ENCODE measurements at places on chromosomes 1 and 21.
A peak's percentile ranks its signal among the peaks of the same experiment; 100 is the strongest.

GRCh38 chr1:106646816-106647215, 409.7 kb upstream of the PRMT6 start:
- DNase-seq: no peak

DNA sequence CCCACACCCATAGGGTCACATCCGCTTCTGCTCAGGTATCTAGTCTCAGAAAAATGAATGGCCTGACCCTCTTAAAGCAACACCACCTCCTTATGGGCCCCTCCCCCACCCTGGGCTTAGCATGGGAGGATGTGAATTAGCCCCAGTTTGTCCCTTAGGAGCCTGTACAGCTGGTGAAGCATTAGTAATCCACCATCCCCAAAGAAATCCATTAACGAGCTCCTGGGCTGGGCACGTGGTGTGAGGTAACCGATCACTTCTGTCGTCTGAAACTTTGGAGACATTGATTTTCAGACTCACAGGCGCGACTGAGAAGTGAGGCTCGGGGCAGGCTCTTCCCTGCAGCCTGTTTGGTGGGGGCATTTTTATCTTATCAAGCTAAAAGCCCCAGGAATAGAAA, 10.5 kb downstream of the RASSF5 start:
- no peak for DNase-seq

GRCh38 chr1:244445320-244446181, 6.2 kb downstream of the ADSS2 start:
- no peak for DNase-seq

GRCh38 chr21:16588433-16588860, 858.7 kb downstream of the USP25 start:
- DNase-seq: no peak

DNA sequence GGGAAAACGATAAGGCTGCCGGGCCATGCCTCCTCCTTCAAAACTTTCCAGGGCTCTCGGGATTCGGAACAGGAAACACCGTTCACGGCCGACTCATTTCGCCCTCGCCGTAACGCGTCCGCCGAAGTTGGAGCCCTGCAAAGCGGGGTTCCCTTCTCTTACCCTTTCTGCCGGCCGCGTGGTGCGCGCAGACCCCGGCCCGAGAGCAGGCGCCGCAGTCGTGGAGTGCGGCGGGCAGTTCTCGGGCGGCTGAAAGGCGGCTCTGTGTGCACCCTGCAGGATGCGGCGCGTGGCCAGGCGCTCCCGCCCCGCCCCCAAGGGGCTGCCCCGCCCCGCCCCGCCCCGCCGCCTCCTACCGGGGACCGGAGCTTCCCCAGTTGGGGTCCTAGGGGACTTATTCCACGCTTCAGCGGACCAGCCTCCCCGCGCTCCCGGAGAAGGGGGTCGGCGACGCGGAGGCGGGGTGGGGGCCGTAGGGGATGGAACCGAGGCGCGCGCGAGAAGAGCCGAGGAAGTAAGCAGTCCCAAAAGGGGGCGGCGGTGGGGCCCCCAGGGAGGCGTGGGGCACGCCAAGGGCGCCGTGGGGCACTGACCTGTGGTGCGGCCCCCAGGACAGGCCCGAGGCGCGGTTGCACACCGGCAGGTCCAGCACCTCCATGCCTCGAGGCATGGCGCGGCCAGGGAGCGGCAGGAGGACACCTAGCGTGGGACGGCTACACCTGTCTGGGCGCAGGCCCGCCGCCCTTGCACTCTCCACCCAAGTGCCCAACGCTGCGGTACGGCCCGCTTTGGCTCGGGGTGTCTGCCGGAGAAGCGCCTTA, at the start of gene MCOLN2:
Gene MCOLN2 (minus strand): TSS at position 268 of the 821 bp plus-strand sequence. CDS start 241 bp downstream, at position 27.
- peak; percentile 61 for DNase-seq

DNA sequence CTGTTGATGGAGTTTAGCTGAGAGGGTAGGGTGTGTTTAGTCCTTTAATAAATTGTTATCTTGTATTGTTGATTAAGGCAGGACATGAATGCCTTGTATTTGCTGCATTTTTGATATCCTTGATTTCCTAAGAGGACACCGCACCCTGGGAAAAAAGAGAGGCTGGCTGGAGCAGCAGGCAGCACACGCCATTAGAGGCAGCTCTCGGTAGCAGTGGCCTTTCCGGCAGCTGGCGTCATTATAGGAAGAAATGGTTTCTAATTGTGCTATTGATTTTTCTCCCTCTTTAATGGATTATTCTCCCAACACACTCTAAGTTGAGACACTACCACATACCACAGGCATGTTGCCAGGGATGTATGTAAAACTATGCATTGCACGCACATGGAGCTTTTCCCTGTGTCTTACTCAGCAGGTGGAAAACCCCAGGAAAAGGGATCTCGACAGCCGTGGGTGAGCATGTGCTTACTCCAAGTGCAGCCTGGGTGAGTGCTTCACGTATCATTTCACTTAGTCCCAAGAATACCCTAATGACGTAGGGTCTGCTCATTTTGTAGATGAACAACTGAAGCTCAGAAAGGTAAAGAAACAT, 440.4 kb upstream of the RUNX1 start:
- DNase-seq: no peak

DNA sequence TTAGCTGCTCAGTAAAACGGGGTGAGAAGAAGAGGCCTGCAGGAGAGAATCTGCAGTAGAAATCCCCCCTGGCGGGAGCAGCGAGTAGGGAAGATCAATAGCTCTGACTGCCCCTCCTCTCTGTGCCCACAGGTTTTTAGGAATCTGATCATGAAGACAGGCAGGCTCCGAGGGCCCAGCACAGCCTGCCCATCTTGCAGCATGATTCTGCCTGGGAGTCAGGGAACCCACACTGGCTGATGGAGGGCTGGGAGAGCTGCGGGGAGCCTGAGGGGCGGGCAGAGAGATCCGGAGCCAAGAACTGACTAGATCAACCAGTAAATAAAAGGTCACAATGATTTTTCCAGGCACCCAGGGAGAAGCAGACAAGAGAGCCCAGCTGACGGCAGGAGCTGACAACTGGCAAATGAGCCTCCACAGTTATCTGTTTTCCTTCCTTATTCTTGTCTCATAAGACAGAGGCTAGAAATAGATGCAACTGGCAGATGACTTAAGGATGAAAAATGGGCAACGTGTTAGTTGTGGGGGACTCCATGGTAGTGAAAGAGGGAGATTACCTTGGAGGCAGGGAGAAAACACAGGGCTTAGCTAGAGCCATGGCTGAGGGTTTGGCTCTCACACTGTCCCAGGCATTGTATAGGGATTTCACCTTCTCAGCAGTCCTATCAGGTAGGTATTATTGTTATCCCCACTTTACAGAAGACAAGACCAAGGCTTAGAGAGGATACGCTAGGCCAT, 116.2 kb downstream of the PLXNA2 start:
- DNase-seq: no peak

- no peak for DNase-seq
Observed at GRCh38 chr1:50108497-50109059, at the start of gene ELAVL4. Gene ELAVL4 (plus strand): TSS chr1:50108920. CDS start chr1:50109190, 270 bp downstream.
